ENCODE measurements at places on chromosomes 1 and 21. TPM values are rescaled to one million over a fixed set of nuclear protein-coding genes. Genes with fewer than 3 reads are reported as not detected.

GRCh38 chr1:41446851-41447610 lies 37.5 kb downstream of the EDN2 start:
- H3K27ac ChIP-seq, result no peak overlapping the region
- DNase-seq, result no peak
- H3K4me3 ChIP-seq, result no peak overlapping the region
- H3K4me1 ChIP-seq, result no peaks in the 10 kb centered on the region
- peaks cover 19% of the 10 kb centered on the region for H3K27me3 ChIP-seq

DNA sequence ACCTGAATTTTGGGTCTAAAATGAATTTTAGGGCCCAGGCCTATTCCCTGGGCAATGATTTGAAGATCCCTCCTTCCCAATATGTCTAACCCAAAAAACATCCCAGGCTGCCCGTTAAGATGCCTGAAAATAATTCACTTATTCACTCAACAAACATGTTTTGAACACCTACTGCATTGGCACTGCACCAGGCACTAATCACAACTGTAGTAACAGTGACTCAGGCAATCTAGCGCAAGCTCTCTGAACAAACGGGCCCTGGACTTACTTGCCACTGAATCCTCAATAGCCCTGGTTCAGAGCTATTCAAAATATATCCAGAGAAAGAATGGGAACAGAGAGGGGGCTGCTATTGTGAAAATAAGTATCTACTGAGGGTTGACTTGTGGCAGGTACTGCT lies 4.2 kb downstream of the CD244 start:
- DNase-seq, result no peak
- H3K4me1 ChIP-seq, result no peaks in the 10 kb centered on the region
- no peak overlapping the region for H3K4me3 ChIP-seq
- H3K36me3 ChIP-seq, result no peaks in the 10 kb centered on the region
- no peaks in the 10 kb centered on the region for H3K27me3 ChIP-seq
- H3K27ac ChIP-seq, result no peak overlapping the region

OR2L3 gene
- total RNA-seq, result not detected

DNA sequence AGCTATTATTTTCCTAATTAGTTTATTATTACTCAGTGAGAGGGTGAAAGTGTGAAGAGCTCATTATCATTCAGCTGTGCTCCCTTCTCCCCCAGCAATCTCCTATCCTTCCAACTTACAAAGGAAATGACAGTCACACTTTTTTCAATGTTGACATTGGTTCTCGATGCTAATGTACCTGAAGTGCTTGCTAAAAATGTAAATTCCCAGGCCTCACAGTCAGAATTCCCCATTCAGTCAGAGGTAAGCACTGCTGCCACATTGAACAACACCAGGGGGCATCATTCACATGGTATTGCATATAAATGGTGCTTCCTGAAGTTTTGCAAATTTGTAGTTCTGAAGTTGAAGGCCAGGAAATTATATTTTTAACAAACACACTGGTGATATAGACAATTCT lies 132.7 kb upstream of the FOXD3 start:
- H3K4me3 ChIP-seq, result no peak overlapping the region
- H3K4me1 ChIP-seq, result no peaks in the 10 kb centered on the region
- H3K27me3 ChIP-seq, result no peaks in the 10 kb centered on the region
- DNase-seq, result no peak
- no peak overlapping the region for H3K27ac ChIP-seq
- no peaks in the 10 kb centered on the region for H3K36me3 ChIP-seq

ITLN2 gene
- not detected for total RNA-seq

ALX3 gene
- not detected for total RNA-seq

DNA sequence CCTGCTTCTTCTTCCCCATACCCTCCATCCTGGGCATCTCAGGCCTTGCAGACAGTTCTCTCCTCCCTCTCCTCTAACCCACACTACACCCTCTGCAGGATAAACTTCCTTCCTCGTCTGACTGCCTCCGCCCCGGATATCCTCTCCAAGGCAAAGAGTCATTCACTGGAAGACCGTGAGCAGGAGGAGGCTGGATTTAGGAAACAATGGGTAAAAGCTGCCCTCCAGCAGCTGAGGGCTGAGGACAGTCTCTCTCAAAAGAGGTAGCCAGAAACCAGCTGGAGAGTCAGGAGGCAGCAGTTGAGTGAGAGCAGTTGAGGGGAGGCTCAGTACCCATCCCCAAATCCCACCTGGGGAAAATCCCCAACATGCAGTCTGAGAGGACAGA lies 1.4 kb downstream of the CSRP1 start:
- H3K4me1 ChIP-seq, result peaks cover 40% of the 10 kb centered on the region
- peak overlapping the region; percentile 79 for H3K4me3 ChIP-seq
- no peaks in the 10 kb centered on the region for H3K27me3 ChIP-seq

GRCh38 chr1:26789931-26790330 lies 2.2 kb downstream of the PIGV start:
- peaks cover 23% of the 10 kb centered on the region for H3K4me1 ChIP-seq
- no peaks in the 10 kb centered on the region for H3K27me3 ChIP-seq
- no peak overlapping the region for H3K27ac ChIP-seq

DNA sequence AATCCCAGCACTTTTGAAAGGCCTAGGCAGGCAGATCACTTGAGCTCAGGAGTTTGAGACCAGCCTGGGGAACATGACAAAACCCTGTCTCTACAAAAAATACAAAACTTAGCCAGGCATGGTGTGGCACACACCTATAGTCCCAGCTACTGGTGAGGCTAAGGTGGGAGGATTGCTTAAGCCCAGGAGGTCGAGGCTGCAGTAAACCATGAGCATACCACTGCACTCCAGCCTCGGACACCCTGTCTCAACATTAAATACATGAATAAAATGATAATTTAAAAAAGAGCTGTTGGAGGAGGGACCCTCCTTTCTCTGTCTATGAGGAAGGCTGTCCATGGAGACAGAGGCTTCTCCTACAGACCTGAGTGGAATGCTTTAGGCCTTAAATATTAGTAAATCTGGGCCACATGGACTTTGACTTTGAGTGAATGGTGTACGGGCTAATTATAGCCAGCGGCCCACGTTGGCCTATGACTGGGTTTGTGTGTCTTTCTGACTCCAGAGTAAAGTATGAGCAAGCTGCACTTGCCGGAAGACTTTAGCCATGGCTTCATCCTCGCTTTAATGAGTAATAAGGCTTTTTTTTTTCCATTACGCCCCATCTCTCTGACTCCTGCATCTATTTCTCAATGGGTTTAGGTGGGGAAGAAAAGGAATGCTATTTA lies 21.3 kb downstream of the RAB3B start:
- peak overlapping the region; percentile 77 for H3K27ac ChIP-seq
- H3K27me3 ChIP-seq, result no peaks in the 10 kb centered on the region
- DNase-seq, result peak; percentile 98
- peaks cover 22% of the 10 kb centered on the region for H3K4me1 ChIP-seq

DNA sequence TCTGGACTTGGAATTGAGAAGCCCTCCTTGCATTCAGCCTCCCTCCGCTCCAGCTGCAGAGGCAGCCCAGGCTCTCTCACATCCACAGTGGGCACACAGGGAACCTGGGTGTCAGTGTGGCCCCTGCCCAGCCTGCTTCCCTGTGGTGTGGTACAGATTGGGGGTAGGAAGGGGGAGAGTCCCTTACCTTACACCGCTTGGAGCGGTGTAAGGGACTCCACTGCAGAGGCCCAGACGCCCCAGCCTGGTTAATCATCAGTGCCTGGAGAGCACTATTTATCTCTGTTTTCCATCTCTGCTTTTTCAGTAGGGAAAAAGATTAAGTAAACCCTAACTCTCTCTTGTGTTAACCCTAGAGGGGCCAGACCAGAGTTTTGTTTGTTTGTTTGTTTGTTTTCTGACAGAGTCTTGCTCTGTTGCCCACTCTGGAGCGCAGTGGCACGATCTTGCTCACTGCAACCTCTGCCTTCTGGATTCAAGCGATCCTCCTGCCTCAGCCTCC lies 803 bp upstream of the RHBG start:
- DNase-seq, result no peak
- H3K27me3 ChIP-seq, result peaks cover 75% of the 10 kb centered on the region
- H3K4me1 ChIP-seq, result peaks cover 2% of the 10 kb centered on the region
- H3K4me3 ChIP-seq, result no peak overlapping the region
- no peaks in the 10 kb centered on the region for H3K36me3 ChIP-seq

VAMP3 gene
- 354 TPM for total RNA-seq
